ENCODE measurements at places on chromosomes 5 and 9. TPM values are rescaled to one million over a fixed set of nuclear protein-coding genes. Genes with fewer than 3 reads are reported as not detected.

GRCh38 chr9:136648751-136649150, 14.0 kb upstream of the EGFL7 start:
- DNase-seq = no peak

DNA sequence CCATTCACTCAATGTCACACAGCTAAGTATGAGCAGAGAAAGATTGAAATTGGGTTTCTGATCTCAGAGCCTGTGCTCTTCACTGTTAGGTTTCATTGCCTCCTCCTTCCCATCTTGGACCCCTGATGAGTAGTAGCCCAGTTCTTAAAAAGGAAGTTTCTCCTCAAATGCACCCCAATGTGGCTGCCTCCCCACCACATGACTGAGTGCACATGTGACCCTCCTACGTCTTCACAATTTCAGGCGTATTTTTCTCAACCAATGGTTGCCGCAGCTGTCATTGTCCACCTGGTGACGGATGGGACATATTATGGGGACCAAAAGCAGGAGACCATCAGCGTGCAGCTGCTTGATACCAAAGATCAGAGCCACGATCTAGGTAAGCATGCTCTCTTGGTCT, 178.5 kb downstream of the PAPPA start:
- DNase-seq = no peak

GRCh38 chr5:83636156-83636555, 84.5 kb downstream of the HAPLN1 start:
- DNase-seq = no peak

Gene PCA3
- not detected for total RNA-seq

Gene PCDHGB4
- total RNA-seq = 12.6 TPM

- no peak for DNase-seq
Measured at GRCh38 chr5:50947906-50948683, 281.7 kb downstream of the PARP8 start.

Gene SHISAL2B
- not detected for total RNA-seq

- no peak for DNase-seq
Measured at GRCh38 chr9:133359399-133360175, 3.2 kb downstream of the SURF2 start.

GRCh38 chr5:87097664-87098063, 170.0 kb upstream of the RASA1 start:
- no peak for DNase-seq

DNA sequence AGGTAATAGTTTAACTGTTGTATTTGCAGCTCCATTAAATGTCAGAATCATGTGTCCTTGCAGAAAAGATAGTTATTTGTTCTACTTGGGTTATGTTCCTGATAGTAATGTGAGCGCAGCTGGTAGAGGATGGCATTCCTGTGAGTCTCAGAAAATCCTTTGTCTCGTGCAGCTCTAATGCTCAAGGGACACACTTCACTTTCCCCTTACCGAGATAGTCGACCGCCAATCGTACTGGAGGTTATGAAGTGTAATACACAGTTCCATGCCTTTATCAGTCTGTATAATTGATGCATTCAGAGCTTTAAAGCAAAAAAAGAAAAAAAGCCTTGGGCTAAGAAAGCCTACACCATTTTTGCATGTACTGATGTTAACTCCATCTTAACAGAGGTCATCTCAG, 60.2 kb upstream of the SRP19 start:
- no peak for DNase-seq

- DNase-seq = no peak
Measured at GRCh38 chr5:91146905-91147600, 236.1 kb downstream of the ARRDC3 start.

DNA sequence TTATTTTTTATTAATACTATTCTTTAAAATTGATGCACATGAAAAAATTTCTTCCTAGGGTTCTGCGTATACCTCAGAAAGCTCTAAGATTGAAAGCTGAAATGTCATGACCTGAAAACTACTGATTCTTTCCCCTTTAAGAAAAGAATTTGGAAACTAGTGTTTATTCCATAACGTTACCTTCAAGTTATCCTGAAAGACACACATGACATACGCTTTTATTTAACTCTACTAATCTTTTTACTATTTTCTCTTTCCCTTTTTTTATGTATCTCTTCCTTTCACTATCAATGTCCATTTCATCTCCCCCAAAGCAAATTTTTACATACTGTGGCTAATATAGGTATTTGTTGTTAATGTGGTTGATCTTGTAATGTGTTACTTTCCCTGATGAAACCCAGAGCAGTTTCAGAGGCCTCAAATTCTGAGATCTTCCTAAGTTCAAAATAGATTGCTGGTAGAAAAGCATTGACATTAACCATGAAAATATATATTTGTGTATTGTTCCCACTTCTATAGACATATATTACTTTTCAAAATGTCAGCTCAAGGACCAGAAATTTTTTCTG, 7.4 kb downstream of the NIPBL start:
- DNase-seq = no peak

Gene ST8SIA4
- total RNA-seq = 0.42 TPM

DNA sequence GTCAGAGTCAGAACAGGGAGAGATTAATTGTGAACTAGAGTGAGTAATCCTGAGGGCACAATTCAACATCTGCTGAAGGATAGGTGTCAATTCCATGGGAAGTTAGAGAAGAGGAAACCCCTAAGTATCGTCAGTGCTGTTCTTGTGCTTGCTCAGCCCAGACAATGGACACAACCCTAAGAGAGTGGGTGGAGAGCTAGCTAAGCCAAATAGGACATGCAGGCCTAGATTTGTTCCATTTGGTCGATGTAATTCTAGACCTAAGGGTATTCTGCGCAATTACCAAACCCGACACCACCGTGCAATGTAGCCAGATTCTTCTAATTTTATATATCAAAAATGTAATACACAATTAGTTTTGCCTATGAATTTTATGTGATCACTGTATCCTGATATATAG, 431.6 kb downstream of the SH3GL2 start:
- no peak for DNase-seq

Gene IL7R
- 0.50 TPM for total RNA-seq

- no peak for DNase-seq
Measured at GRCh38 chr9:27933210-27934025, 360.1 kb upstream of the C9orf72 start.

DNA sequence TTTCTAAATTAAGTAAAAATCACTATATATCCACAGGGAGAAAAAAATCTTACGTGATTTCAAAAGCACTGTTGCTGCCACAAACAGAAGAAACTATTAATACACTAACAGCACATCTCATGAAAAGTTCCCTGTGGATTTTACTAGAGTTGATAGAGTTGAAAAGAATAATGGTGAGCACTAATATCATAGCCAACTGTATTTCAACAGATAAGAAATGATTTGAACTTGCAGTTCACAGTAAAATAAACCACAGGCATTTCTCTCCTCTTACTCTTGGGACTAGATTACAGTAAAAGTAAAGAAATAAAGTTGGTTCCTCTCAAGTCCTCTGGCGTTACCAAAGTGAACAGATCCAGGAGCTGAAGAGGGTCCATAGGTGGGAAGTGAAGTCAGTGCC, 27.9 kb downstream of the AGTPBP1 start:
- no peak for DNase-seq

Gene GPR151
- total RNA-seq = not detected

Gene ARL14EPL
- total RNA-seq = not detected

Gene CCNI2
- not detected for total RNA-seq

Gene TMEM174
- total RNA-seq = not detected
